ENCODE measurements at places on chromosomes 1 and 21.
A peak's percentile ranks its signal among the peaks of the same experiment; 100 is the strongest.

DNA sequence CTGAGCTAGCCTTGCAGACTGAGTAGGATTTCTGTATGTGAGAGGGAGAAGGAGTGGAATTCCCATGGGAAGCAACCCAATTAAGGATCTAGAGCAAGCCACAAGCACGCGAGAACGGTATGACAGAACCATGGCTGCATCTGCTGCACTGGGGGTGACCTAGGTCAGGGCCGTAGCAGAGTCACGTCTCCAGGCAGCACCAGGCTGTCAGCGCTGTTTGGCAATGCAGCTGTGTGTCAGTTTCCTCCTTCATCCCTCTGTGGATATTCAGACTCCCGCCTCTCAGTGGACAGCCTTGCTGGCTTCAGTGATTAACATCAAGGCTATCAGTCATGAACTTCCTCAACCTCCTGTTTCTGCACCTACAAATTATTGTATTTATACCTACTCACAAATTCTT is 118.1 kb upstream of the PPP2R5A start:
- DNase-seq: no peak

- DNase-seq: no peak
These were observed 75.2 kb downstream of the MPZL1 start for GRCh38 chr1:167797015-167797414.

DNA sequence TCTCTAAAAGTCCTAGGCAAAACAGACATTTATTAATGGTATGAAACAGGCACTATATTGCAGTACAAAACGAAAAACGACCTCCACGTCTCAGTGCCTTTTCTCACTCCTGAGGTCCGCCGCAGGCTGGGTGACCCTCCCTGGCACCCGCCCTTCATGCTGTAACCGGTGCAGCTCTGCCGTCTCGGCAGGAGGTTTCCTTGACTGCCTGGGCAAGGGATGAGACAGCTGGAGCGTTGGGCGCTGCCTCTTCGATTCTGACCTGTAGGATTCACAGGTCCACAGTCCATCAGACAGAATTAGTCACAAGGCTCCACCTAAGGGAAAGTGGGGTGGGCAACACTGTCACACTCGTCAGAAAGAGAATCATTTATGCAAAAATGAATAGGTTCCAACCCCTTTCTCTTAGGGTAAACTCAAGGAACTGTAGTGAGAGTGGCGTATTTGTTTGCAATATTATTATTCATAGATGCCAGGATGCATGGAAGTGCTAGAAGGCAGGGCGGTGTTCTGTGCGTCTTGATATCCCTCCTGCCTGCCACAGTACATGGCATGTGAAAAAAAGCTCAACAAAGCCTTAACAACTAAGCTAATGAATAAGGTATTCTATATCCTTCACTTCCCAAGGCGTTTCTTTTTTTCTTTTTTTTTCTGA is 23.5 kb upstream of the ZBTB18 start:
- no peak for DNase-seq

DNA sequence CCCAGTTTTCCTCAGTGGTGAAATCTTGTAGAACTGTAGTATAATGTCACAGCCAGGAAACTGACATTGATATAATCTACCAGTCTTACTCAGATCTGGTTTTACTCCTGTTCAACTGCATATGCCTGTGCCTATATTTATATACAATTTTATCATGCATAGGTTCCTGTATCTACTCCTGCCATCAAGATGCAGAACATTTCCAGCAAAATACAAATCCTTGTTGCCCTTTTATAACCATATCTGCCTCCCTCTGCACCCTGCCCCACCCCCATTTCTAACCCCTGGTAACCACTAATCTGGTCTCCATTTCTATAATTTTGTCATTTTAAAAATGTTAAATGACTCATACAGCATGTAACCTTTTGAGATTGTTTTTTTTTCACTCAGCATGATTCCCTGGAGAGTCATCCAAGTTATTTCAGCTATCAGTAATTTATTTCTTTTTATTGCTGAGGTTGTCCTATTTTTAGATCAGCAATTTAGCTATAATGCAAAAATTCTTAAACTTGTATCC is 8.1 kb downstream of the UTP25 start:
- DNase-seq: no peak

DNA sequence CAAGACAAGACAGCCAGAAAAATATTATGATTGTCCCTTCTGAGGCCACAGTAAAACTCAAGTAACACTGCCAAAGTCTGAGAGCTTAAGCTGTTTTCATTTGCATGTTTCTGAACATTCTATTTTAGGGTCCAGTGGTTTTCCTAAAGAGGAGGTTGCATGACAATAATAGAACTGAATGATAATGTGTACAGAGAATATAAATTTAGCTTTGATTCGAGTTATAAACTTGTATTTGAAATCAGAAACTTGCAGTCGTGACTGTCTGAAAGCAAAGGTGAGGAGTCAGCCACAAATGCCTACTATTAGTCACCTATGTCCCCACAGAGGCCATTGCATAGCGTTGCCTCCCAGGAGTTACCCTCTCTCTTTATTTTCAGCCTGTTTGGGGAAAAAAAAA is 363.1 kb upstream of the ADGRL2 start:
- no peak for DNase-seq

DNA sequence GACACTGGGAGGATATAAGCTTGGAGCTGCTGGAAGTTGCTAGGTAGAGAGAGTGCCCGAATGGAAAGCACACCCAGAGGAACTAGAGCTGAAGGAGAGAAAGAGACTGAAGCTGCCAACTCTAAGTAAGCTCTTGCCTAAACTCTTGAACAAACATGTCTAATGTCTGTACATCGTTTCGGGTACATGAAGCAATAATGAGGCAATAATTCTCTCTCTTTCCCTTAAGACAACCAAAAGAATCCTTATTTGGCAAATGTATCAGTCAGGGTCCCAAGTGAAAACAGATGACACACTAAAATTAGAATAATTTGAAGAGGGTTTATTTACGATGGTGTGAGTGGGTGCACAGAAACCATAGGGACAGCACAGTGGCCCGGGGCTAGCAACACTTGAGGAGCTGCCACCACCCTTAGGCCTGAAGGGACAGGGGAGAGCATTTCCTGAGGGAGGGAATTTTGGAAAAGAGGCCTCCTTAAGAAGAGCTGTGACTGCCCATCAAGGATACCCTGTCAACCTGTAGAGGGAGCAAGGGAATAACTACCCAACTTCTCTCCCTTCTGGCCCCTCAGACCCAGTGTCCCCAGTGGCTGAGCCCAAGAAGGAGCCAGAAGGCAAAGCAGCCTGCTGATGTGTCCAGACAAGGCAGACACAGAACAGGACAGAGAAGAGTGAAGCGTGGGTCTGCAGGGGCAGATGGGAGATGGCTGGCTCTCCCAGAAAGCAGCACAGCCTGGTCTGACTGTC is 36.1 kb upstream of the KHDRBS1 start:
- no peak for DNase-seq

DNA sequence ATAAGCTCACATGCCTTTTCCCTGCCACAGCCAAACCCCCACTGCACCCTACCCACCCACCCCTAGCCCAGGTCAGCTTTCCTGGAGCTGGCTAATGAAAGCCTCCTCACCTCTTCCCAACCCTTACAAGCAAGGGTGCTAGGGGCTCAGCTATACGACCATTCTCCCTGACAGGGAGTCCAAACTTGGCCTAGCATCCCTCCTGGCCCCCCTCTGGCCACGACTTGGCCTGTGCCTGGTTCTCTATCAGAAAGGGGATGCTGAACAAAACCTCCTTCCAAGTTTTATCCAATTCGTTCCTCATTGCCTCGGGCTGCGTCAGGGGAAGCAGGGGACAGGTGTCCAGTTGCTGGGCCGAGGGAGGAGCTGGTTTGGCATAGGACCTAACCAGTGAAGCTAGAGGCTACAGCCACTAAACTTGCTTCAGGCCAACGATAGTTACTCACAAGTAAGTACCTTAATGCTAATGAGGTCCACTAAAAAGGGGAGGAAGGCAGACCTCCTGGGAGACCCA is 8.6 kb downstream of the TMEM81 start:
- no peak for DNase-seq

GRCh38 chr1:245987577-245987976 is 519.5 kb downstream of the SMYD3 start:
- no peak for DNase-seq

GRCh38 chr1:243315455-243315854 is 59.6 kb downstream of the SDCCAG8 start:
- DNase-seq: no peak

DNA sequence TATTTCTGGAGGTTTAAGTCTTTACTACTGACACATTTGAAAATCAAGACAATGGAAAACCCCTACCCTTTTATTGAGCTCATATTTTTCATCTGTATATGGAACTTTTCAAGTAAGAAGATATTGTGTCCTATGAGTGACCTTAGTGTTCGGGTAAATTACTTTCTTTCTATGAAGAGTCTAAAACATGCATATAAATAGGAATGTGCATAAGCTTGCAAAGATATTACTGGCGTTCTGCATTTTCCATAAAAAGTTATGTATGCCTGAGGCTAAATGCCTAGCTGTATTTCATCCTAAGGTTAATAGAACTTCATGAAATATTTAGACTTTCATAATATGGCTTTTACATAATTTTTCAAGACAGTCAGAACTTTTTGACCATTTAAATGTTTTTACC is 495.8 kb upstream of the ADAMTS5 start:
- no peak for DNase-seq

DNA sequence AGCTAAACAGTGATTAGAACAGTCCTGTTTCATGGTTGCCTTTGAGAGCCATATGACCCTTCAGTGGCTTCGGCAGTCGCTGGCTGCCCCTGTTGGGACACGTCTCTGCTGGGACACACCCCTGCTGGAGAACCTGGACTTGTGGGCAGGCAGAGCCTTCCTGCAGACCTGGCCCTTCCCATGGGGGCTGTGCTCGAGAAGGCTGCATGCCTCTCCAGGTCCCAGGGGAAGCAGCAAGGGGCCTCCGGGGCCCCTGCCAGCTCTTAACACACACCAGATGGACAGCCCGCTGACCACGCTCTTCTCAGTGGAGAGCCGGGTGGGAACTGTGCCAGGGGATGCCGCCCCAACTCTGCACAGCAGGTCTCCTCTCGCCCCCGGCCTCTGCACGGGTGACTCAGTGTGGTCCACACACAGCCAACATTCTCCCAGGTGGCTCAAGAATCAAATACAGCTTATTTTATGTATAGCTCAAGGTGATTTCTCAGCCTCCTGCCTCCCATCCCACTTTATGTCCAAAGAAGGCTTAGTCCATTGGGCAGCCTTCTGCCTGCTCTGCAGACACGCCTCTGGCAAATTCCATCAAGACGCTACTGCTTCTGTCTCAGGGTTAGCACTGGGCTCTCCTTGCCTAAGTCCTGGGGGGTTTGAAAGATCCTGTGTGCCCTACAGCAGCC is 450.8 kb downstream of the KIF26B start:
- no peak for DNase-seq

DNA sequence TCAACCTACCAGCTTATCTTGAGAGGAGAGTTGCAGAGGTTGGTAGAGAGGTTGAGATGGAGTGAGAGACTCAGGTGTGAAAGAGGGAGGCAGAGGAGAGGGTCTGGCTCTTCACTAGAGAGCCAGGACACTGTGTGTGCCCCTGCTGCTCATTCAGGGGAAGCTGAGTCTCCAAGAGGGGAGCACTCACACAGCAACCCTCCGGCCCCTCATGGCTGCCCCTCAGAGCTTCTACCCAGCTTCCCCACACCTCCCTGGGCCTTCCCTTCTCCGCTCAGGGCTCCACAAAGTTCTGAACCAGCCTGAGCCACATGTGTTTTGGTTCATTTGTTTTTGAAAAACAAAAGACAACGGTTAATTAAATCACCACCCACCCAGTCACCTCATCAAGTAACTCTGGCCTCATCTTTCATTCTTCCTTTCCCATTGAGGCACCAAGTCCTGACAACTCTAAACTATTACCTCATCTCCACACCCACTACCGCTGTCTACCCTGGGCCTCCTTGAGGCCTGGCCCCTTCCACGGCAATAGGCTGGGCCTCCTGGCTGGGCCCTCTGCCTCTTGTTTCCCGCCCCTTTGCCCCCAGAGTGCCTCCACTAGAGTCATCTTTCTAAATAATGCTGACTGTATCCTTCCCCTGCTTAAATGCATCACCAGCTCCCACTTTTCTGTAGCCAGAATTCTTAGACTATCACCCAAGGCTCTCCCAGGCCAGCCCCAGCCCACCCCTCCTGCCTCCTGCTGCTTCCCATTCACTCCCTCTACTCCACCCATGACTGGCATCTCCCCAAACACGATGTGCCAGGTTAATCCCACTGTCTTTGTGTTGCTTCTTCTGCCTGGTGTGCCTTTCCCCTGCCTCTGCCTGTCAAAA is 33.0 kb downstream of the TNNT2 start:
- no peak for DNase-seq

DNA sequence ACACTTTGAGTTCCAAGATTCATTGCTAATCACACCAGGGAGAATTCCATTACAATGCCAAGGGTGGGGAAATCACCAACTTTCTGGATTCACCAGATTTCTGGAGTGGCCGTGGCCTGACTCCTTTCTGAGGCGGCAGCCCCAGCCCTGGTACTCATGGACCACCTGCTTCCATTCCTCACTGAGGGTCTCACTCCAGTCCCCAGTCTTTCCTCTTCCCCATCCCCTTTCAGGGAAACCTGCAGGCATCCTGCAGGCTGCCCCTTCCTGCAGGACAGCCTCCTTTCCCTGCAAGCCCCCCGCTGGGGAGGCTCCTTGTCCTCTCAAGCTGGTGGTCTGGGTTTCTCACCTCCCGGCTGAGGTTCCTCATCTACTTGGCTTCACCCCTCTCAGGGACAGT is 12.7 kb upstream of the CDK18 start:
- DNase-seq: no peak

DNA sequence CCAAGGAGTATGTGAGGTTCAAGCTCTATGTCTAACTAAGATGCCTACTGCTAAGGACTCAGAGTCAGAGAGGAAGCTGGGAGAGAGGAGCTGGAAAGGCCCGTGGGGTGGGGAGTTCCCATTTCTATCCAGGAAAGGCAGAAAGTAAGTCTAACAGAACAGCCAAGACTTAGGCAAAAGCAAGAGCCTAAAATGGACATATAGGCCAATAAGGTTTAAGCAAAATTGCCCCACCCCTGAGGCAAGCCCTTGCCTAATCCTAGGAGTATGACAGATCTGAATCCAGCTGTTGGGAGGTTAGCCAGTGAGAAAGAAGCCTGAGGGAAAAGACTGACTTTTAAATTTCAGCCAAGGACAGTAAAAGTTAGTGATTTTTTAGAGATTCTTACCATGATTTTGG is 1.6 kb upstream of the KLHDC9 start:
- DNase-seq: no peak

- peak; percentile 58 for DNase-seq
These were observed 19.4 kb downstream of the ENO1 start for GRCh38 chr1:8858888-8859706.

DNA sequence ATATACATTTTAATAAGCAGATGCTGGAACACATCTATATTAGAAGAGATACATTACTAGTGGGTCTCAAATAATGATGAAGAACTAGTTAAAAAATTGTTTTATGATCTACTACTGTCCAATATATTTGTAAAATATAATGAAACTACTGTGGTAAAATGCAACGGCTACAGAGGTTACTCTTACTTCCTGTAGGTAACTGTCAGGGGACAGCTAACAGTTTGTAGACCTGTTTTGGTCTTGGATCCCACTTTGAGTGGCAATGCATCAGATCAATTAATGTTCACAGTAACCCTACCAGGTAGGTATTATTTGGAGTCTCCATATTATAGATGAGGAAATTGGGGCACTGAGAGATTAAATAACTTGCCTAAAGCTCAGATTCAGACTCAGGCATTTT is 26.7 kb upstream of the MYSM1 start:
- no peak for DNase-seq
